ENCODE measurements at places on chromosomes 11 and 22.

- no peak for DNase-seq
Measured at GRCh38 chr11:107702723-107703122, 9.1 kb downstream of the SLN start.

DNA sequence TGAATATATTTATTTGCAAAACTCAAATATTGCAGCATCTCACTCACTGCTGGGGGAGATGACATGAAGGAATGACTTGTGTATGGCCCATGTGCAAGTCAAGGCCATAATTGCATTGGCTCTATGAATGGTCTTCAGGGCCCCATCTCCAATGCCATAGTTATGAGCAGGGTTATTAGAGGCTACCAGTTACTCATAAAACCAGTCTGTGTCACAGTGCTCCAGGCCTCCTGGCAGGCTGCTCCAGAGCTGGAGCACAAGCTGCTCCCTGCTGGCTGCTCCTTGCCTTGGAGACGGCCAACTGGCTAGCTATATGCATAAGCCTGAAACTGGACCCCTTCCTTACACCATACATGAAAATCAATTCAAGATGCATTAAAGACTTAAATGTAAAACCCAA lies 145.7 kb downstream of the TRPC6 start:
- DNase-seq, result no peak

DNA sequence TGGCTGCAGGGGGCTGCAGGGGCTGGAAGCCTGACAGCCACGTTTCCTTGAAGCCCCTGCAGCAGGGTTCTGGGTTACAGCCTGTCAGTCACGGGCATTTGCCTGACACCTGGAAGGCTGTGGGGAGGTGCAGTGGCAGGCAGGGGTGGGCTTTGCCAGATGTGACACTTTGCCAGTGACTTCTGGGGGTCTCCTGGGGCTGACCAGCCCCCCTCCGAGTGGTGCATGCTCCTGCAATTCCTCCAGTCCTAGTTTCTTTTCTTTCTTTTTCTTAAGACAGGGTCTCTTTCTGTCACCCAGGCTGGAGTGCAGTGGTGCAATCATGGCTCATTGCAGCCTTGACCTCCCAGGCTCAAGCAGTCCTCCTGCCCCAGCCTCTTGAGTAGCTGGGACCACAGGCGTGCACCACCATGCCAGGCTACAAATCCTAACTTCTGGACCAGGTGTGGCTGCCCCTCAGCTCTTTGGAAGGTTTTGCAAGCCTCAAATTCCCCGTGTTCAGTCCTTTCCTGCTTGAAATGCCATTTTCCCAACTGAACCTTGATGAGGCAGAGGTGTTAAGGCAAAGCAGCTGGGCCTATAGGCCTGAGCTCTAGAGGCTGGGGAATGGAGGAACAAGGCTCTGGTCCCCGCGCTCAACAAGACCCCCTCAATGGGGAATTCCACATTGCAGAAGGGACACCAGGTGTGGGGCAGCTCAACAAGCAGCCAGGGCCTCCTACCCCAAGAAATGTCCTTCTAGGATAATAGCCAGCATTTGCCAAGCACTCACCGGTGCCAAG lies 20.2 kb upstream of the CHKA start:
- no peak for DNase-seq

DNA sequence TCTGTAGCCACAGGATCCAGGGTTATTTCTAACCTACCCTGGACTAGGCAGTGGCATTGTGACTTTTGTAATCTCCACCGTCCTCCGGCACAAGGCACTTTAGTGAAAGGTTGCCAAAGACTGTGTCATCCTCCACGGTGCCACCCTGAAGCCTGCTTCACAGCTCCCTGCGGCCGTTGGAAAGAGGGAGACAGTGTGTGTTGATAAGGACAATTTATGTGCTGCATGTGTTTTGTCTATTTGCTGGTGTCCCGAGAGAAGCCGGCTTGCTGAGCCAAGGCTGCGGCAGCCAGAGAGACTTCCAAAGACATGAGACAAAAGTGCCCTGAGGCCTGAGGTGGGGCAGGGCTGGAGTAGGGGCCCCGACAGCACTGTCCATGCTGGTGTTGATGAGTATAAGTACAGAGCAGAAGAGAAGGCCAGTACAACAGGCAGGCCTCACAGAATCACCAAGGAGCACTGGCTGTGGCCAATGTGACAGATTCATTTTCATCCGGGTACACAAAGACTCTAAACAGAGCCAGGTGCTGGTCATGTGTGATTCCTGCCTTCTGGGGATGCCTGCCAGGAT lies 40.9 kb downstream of the GALNT18 start:
- no peak for DNase-seq

- DNase-seq, result no peak
Measured at GRCh38 chr11:27216270-27217149, 146.5 kb downstream of the CCDC34 start.

DNA sequence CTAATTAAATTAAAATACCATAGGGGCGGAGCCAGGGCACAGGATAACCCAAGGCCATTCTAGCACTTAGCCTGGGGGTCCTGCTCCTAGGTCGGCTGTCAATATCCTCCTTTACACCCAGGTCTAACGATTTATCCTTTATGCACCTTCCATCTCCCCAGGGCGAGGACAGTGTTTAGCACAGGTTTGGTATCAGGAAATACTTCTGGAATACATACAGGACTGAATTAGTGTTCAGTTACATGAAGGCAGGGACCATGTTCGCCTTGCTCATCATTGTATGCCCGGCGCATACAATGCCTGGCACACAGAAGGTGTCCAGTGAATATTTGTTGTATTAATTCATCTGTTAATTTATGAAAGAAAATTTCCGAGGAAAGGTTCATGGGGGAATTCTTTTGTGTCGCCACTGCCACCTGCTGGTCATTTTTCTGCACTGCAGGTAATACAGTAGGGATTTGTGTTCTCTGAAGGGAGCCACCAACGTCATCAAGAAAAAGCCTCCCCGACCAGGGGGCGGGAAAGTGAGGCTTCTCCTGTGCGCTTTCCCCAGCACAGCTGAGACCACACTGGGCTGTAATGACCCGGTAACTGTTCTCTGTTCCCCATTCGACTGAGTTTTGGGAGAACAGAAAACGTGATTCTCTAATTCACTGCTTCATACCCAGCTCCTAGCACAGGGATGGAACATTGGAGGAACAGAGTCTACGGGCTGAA lies 68.7 kb upstream of the ASPHD2 start:
- DNase-seq, result peak; percentile 40

DNA sequence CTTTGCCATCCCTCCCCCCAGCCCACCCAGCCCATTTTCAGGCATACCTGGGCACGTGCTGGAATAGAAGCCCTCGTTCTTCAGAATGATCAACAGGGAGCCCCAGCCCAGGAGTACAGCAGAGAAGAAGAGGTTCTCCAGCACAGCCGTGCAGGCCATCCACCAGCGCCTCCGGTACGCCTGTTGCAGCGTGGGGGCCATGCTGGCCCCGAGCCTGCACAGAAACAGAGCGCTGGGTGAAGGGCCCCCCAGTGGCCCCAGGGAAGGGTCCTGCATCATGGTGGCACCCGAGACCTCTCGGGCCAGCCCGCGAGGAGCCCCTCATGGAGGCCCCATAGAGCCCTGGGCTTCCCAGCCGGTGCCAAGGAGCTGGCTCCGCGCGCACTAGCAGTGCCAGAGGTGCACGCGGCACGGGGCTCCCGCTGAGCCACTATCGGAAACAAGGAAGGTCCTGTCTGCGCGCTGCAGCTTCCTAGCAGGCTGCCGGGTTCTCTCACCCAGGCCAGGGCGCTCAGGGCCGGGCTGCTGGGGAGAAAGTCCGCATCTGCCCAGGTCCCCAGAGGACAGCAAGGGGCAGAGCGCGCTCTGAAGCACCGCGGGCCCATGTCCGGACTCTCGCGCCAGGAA lies 1.5 kb downstream of the SLC43A1 start:
- no peak for DNase-seq

DNA sequence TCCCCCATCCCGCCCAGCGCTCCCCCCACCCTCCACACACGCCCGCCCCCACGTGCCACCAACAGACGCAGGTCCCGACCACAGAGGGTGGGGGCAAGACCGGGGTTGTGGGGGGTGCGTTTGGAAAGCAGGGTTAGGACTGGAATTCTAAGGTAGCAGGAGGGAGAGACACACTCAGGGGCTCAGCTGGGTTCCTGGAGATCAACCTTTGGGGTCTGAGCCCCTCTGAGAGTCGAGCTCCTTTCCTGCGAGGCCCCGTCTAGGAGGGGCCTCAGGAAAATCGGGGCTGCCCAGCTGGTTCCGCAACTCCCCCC lies 429 bp downstream of the PGGHG start:
- DNase-seq, result no peak

DNA sequence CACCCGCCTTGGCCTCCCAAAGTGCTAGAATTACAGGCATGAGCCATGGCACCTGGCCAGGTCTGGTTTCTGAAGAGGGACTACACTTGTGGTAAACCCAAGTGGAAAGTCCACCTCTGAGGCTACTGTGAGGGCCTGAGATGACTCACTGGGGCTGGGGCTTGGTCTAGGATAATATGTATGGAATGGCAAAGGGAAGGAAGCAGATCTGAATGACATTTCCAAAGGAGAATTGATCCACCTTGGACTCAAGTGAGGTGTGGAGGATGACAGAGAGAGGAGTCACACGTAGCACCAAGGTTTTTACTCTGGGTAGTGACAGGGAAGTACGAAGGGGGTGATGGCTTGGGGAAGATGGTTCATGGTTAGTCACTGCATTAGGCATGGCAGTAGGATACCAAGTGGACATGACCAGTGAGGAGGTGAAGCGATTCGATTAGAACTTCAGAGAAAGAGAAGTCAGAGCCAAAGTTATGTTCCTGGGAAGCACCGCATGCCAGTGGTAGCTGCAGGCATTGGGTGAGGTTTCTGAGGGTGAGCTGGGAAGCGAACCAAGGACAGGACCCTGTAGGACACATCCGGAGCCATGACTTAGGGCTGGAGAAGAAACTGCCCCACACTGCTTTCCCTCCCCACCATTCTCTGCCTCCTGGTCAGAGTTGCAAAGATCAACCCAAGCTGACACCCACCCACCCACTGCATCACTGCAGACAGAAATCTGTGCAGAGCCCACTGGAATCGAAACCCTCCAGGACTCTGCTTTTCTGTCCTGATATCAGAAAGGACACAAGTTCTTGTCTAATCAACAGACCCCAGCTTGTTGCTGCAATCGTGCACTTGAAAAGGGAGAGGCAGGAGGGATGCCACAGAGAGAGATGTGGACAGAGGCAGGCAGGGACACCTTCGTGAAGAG lies 13.0 kb upstream of the BCL9L start:
- DNase-seq, result no peak

GRCh38 chr11:92347454-92347853 lies 122.8 kb downstream of the FAT3 start:
- no peak for DNase-seq

- no peak for DNase-seq
Measured at GRCh38 chr11:119155733-119156492, 7.1 kb downstream of the ABCG4 start.

DNA sequence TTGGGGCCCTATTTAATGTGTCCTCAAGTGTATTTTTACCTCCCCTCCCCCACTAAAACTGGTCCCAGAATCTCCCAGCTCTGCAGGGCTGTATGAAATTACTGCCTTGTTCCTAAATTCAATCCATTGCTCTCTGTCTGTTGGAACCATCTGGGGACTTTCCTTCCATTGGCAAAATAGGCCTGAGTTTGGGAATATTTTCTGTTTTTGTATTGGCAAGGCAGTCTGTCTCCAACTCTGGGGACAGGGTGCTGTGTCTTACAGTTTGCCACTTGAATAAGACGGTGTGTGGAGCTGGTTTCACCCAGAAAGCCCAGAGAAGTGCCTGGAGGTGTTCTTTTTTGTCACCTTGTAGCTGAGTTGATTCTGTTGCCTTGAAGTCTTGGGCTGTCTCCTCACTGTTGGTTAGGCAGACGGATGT lies 1.3 kb downstream of the PACS1 start:
- no peak for DNase-seq

DNA sequence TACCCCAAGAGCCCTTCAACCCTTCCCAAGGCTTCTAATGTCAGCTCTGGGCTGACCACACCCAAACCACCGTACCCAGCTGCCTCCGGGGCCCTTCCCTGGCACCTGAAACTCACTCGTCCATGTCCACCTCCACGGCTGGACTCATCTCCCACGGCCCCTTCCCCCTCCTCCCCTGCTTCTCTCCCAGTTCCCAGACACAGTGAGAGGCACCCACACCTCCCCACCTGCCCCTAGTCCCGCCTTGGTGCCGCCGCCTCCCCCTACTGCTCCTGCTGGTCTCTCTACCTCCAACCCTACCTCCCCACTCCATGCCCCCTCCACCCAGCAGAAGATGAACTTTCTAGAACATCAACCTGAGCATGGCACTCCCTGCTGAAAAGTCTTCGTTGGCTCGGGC lies 39.5 kb downstream of the ELFN2 start:
- DNase-seq, result no peak

- DNase-seq, result no peak
Measured at GRCh38 chr22:50530580-50530876, 716 bp upstream of the TYMP start.

- DNase-seq, result no peak
Measured at GRCh38 chr11:115366826-115367225, 137.4 kb downstream of the CADM1 start.

DNA sequence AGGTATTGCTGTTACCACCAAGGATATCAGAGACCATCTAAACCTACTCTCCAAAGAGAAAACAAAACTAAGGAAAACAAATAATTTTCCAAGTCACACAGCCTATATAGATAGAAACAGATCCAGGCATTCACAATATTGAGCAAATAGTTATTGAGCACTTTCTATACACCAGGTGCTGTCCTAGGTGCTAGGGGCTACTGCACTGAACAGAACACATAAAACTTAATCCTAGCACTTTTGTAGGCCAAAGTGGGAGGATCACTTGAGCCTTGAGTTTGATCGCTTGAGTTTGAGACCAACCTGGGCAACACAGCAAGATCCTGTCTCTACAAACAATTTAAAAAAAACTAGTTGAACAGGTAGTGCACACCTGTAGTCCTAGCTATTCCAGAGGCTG lies 44.6 kb downstream of the SERGEF start:
- DNase-seq, result no peak

DNA sequence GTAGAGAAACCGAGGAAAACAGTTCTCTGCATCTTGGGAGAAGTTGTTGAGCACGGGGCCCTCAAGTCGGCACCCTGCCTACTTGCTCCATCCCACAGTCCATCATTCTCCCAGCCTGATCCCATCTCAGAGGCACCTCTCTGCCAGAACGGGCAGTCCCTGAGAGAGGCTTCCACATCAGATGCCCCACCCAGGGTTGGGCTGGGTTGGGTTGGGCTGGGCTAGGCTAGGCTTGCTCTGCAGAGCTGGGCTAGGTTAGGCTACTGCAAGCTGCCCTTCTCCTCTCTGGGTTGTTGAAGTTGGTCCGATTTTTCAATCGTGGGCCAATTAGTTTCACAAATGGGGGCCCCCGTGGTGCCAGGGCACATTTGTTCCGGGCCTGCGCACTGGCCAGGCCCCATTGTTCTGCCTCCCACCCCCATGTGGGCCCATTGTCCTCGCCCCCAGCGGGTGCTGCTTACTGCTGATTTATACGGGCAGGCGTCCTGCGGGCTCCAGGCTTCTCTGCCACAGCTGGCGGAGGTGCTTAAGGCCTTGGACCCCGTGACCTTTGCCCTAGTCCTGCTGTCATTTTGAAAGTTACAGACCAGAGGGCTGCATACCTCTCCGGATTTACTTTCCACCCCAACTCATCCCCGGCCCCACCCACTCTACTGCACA lies 63.7 kb upstream of the NNMT start:
- DNase-seq, result no peak

- DNase-seq, result no peak
Measured at GRCh38 chr22:44540756-44541670, 43.0 kb upstream of the RTL6 start.

Measured in activated T-helper 9 cell treated with anti-CD3 and anti-CD28 coated beads, Interleukin-2, amount 50 U/mL, for 16 hours (primary cell).